ENCODE measurements at places on chromosomes 7 and 10.

GRCh38 chr10:104639590-104640338 is 1.3 kb upstream of the SORCS3 start:
- no peak for DNase-seq

- peak; percentile 67 for DNase-seq
These were observed at the start of gene DOCK1 for GRCh38 chr10:126904818-126905701. Gene DOCK1 (plus strand): TSS chr10:126905428. CDS start chr10:126905518, 90 bp downstream.

DNA sequence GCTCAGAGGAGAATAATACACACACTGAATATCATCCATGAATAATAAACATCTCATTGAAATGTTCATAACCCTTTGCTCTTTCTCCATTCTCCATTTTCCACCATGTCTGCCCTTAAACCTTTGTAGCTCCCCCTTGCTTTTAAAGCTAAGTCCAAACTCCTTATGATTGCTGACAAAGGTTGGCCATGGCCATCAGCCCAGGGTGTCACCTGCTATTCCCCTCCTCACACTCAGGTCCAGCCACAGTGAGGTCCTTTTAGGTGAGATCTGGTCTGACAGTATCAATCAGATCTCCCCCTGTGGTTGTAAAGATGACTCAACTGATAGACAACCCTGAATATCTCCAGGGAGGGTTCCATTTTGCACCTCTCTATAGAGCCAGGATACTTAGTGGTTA is 181.5 kb upstream of the PDE1C start:
- no peak for DNase-seq

- no peak for DNase-seq
These were observed 838.6 kb downstream of the GATA3 start for GRCh38 chr10:8893102-8893501.

DNA sequence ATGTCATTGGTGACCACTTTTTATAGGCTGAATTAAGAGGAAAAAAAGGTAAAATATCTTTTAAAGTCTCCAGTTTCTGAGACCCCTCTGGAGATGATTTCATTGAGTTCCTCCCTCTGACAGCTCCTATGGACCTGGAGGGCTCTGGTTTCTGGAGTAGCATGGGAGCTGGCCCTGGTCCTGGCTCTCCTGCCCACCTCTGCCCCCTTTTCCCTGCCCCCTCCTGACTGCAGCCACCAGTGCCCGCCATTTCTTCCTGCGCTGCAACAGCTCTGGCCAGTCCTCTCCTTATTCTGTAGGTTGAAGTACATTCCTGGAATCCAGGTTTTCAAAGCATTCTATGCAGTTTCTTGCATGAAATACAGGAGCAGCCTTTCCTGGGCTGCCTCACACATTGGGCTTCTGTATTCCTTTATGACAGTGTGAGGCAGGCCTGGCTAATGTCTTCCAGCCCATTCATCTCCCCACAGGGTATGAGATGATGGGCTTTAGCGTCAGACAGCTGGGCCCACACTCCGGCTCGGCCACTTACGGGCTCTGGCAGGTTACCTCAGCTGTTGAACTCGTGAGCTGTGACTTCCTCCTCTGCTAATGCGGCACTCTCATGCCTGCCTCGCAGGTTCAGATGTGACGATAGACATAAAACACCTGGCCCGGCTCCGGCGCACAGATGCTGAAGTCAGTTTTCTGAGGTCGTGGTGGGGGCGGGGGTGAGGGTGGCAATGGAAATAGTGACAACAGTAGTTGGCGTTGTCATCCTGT is 101.7 kb downstream of the MGMT start:
- no peak for DNase-seq

GRCh38 chr10:112848868-112849430 is 101.1 kb upstream of the TCF7L2 start:
- no peak for DNase-seq

DNA sequence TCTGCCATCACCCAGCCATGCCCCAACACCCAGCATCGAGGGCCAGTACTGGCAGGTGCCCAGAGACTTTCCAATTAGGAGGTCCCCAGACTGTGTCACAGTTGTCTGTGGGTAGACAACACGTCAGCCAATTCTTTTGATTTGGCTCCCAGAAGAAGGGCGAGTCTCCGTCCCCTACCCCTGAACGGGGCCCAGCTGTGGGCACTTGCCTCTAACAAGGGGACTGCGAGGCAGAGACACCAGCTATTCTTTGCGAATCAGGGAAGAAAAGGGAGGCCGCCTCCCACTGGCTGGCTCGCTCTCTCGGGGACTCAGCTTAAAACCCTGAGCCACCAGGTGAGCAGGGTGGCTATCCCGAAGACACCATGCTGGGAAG is 167.3 kb downstream of the USP6NL start:
- DNase-seq, result no peak

GRCh38 chr7:44148166-44148565 is 7.0 kb upstream of the MYL7 start:
- DNase-seq, result no peak

GRCh38 chr7:128215281-128215680 is 25.8 kb upstream of the LEP start:
- no peak for DNase-seq

- no peak for DNase-seq
These were observed 33.7 kb upstream of the TMEM26 start for GRCh38 chr10:61486738-61487396.

DNA sequence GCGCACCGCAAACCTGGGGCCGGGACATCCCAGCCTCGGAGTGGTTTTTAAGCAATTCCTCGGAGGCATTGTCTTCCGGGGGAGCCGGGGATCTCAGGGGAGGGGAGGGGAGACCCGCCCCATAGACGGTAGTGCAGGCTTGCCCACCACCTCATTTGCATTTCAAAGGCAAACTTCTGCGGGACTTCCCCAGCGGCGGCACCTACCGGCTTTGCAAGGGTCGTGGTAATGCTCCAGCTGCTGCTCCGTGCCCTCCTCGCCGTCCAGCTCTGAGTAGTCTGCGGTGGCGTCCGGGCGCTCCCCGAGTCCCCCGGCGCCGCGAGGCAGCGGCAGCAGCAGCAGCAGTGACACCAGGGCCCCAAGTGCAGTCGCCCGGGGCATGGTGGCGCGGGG is 425 bp downstream of the TLL2 start:
- no peak for DNase-seq

DNA sequence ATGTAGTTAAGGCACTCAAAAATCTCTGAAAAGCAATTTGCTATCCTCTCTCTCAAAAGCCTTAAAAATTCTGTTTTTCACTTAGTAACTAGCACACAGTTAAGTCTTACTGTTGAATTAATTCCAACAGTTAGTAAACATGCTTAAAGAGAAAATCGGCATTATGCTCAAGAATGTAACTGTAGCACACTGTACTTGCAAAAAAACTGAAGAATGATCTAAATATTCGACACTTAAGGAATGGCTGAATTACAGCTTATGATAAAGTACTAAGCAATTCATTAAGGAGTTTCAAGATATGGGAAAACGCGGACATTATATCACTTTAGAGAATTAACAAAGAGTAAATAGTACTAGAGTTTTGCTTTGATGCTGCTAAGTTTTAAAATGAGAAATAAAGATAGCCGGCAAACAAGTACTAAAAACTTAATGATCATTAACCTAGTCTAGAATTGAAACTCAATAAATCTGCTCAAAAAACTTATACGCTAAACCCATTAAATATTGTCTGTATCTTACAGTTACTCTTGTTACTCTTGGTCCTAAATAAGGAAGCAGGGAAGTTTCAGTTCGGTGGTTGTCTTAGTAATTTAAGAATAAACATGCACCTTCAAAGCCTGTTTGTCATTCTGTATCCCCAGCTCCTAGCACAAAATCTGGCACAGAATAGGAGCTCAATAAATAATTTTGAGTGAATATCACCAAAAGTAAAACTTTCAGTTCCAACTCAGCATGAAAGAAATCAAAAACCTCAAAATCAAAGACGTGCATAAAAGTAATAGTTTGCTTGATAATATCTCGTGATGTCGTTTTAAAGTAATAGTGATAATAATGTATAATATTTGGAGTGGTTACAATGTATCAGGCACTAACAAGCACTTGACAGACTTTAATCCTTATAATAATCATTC is 1.2 kb downstream of the TRDMT1 start:
- DNase-seq, result no peak

DNA sequence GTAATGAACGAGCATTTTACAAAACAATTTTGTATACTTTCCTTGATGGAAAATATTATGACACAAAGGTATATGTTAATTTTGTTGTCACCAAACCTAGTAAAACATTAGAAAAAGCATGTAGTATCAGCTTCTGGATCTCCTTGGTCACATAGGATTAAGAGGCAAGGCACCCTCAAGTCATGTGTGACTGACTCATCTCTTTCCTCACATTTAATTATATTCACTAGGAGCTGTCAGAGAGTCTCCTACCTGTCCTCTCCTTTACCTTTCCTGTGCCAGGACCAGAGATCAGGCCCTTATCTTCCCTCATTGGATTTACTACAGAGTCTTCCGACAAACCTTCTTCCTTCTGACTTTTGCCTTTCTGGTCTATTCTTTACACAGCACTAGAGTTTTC is 111.3 kb upstream of the RPA3 start:
- DNase-seq, result no peak

DNA sequence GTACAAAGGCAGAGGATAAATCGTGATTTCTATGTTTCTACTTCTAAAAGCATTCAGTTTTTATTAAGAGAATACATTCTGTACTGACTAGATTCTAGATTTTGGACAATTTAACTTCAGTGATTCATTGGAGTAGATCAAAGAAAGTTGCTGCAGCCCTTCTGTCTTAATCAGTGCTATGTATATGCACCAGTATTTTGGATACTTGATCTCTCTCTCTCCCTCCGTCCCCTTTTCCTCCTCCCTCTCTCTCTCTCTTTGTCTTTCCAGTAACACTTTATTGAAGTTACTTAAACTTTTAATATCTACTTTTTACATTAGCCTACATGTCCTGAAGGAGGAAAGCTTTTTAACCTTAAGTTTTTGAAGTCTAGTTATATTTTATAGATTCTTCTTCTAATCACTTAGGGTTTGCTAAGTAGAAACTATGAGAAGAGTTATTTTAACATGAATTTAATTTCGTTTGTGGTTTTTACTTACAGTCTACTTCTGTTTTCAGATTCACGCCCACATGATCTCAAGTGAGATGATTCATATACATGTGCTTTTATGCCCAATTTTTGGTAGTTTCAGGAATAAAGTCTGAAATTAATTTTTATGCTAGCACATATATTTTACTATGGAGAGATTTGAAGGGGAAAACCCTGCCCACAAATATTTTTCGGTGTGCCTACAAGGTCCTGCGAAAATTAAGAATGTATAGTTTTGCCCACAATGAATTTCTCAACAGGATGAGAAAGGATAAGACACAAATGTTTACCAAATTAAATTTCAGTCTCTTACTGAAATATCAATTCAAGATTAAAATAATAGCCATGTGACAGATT is 9.1 kb downstream of the MDFIC start:
- no peak for DNase-seq

DNA sequence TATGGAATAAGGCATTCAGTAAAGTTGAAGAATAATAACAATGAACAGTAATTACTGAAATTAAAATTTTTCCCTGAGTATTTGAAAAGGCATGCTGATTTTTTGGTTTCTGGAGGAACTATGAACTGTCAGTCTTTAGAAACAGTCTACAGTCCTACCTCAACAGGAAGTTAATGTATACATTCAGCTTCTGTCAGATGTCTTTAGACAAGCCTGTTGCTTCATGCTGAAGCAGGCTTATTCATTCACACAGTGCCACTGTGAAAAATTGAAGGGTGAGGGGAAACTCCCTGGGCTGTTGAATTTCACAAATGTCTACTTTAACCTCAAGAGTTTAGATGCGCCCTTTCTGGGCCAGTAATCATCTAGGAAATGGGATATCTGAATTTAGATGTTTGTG is 3.5 kb downstream of the NRF1 start:
- DNase-seq, result no peak

DNA sequence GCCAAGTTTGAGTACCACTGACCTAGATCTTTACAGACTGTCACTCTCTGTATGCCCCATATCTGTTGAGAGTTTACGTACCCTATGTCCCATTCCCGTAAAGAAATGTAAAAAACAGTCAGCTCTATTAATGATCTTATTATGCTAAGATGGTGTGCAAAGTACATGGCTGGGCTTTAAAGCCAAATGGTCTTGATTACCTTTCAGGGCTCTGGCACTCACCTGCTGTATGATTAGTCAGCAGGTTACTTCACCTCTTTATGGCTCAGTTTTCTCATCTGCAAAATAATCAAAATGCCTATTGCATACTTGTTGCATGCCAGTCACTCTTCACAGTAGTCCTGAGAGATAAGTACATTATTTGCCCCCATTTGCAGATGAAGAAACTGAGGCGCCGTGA is 54.2 kb downstream of the LHFPL3 start:
- DNase-seq, result no peak

DNA sequence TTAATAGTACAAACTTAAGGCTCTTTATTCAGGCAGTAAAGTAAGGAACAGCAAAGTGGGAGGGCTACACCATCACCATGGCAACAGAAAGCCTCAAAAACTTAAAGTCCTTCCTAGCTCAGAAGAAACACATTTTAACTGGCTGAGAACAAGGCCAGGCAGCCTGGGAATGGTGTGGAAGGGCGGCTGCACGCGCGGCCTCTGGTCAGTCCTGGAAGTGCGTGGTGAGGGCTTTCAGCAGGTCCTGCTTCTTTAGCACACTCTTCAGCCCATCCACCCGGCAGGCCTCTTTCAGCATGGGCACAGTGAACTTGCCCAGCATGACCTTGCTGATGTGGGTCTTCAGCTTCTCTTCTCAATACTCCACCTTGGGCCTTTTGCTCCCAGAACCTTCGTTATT is 133.0 kb downstream of the CYP26A1 start:
- no peak for DNase-seq

DNA sequence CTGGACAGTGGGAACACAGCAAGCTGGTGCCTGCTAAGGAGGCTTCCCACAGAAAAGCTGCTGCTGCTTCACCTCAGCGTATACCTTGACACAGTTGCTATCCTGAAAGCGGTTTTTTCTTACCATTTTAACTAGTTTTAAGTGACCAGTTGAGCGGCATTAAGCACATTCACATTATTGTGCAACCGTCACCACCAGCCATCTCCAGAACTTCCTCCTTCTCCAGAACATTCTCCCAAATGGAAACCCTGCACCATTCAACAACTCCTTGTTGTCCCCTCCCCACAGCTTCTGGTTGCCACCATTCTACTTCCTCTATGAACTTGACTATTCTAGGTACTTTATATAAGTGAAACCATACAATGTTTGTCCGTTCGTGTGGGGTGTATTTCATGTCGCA is 169.9 kb downstream of the SNX10 start:
- no peak for DNase-seq

DNA sequence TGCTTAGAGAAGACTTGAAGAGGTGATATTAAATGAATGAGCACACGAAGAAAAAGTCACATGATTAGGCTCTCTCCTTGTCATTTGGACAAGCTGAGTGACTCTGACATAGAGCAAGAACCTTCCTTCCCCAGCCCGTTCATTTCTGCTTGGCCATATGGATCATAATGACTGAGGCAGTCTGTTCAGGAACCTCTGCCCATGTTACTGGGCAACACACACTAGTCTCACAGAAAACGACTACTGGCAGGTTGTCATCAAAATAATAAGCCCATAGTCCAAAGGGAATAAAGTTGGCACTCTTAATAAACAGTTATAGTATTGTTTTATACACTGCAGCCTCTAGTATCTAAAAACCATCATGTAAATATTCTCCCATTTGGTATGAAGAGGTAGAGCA is 635.0 kb downstream of the REEP3 start:
- no peak for DNase-seq
